K562 (cell line): ENCODE measurements at places on chromosomes 4 and X. TPM values are rescaled to one million over a fixed set of nuclear protein-coding genes. Genes with fewer than 3 reads are reported as not detected.

GRCh38 chr4:10020871-10021652, at the start of gene SLC2A9:
Gene SLC2A9, minus strand, starts transcription at chr4:10021497. Its CDS starts 68 bp downstream, at chr4:10021429.
- no peak within 1 kb of the TSS for H3K27ac ChIP-seq
- H3K36me3 ChIP-seq: no peaks in the 10 kb centered on the region
- no peak within 1 kb of the TSS for H3K4me3 ChIP-seq
- no peak for DNase-seq
- peaks cover 13% of the 10 kb centered on the region; the same call in 1 of the 2 replicates for H3K27me3 ChIP-seq

DNA sequence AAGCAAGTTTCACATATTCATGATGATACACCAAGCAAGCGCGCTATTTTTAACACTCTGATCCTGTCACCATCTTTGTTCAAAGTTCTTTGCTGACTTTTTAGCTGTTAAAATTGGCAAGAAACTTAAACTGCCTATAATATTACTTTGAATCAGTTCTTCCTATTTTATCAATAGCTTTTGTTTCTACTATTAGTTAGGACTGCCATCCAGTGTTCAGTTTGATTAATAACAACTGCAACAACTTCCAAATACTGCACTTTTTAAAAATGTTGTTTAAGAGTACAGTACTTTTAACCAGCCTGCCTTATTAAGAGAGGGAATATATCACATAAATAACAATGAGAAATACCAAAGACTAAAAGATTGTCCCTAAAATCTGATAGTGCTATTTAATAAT, 614.3 kb downstream of the FAM133A start:
- no peaks in the 10 kb centered on the region for H3K27me3 ChIP-seq
- no peaks in the 10 kb centered on the region for H3K4me1 ChIP-seq
- H3K27ac ChIP-seq: no peak overlapping the region
- DNase-seq: no peak
- H3K36me3 ChIP-seq: no peaks in the 10 kb centered on the region

GRCh38 chr4:182416067-182416466, 172.9 kb downstream of the TENM3 start:
- no peak for DNase-seq
- no peak overlapping the region for H3K27ac ChIP-seq
- no peaks in the 10 kb centered on the region for H3K4me1 ChIP-seq
- no peaks in the 10 kb centered on the region for H3K27me3 ChIP-seq
- H3K36me3 ChIP-seq: no peaks in the 10 kb centered on the region

- H3K27ac ChIP-seq: no peak overlapping the region
- H3K4me3 ChIP-seq: no peak overlapping the region
- no peak for DNase-seq
- H3K4me1 ChIP-seq: peaks cover under 1% of the 10 kb centered on the region; the same call in 2 of the 3 replicates
Measured at GRCh38 chr4:40182001-40182400, 14.8 kb upstream of the RHOH start.

- H3K27me3 ChIP-seq: peaks cover 60% of the 10 kb centered on the region
- no peaks in the 10 kb centered on the region for H3K36me3 ChIP-seq
- no peak overlapping the region for H3K27ac ChIP-seq
- no peak for DNase-seq
- H3K4me3 ChIP-seq: no peak overlapping the region
- H3K4me1 ChIP-seq: no peaks in the 10 kb centered on the region
Measured at GRCh38 chr4:6453688-6453990, 18.8 kb downstream of the PPP2R2C start.

GRCh38 chr4:38462367-38463055, 201.5 kb upstream of the KLF3 start:
- no peaks in the 10 kb centered on the region for H3K36me3 ChIP-seq
- H3K4me3 ChIP-seq: no peak overlapping the region
- no peak overlapping the region for H3K27ac ChIP-seq
- peaks cover 4% of the 10 kb centered on the region; the same call in 1 of the 2 replicates for H3K4me1 ChIP-seq
- DNase-seq: no peak

The DDX60 gene
- total RNA-seq: 0.13 and 0.47 TPM in 2 replicates

The UGT2B7 gene
- 0.13 TPM in 1 of 2 replicates, not detected in the other for total RNA-seq

The CYTL1 gene
- not detected in 2 replicates for total RNA-seq
